ENCODE measurements at places on chromosomes 12 and 14.

GRCh38 chr14:101927859-101928258 is 36.5 kb upstream of the DYNC1H1 start:
- no peak for DNase-seq

GRCh38 chr14:88904864-88905263 is 80.4 kb downstream of the TTC8 start:
- DNase-seq, result no peak

DNA sequence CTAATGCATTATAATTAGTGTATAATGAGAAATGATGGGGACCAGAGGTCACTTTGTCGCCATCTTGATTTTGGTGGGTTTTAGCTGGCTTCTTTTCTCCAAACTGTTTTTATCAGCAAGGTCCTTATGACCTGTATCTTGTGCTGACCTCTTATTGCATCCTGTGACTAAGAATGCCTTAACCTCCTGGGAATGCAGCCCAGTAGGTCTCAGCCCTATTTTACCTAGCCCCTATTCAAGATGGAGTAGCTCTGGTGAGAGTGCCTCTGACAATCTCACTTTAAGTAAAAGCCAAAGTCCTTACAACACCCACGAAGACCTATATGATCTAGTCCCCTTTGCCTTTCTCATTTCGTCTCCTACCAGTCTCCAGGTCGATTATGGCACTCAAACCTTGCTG is 28.3 kb upstream of the STRAP start:
- no peak for DNase-seq

DNA sequence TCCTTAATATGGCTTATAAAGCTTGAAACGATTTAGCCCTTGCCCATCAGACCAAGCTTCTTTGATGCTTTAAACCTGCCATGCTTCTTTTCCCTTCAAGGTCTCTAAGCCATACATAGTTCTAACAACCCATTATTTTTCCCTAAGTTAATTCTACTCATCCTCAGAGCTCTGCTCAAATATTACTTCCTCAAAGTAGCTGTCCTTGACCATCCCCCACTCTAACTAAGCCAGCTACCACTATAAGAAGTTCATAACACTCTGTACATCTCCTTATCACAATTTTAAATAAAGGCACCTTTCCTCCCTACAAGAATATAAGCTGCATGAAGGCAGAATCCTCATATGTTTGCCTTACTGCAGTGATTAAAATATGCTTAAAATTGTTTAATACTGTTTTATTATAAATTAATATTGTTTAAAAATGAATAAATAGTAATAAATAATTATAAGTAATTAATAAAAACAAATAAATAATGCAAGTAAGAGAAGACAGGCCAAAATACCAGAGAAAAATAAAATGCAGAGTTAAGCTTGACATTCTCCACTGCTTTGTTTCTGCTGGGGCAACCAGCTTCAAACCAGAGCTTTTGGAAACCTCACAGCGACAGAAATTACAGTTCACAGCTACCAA is 76.8 kb downstream of the NUMB start:
- no peak for DNase-seq

GRCh38 chr14:65150898-65151608 is 48.7 kb upstream of the MAX start:
- DNase-seq, result no peak

DNA sequence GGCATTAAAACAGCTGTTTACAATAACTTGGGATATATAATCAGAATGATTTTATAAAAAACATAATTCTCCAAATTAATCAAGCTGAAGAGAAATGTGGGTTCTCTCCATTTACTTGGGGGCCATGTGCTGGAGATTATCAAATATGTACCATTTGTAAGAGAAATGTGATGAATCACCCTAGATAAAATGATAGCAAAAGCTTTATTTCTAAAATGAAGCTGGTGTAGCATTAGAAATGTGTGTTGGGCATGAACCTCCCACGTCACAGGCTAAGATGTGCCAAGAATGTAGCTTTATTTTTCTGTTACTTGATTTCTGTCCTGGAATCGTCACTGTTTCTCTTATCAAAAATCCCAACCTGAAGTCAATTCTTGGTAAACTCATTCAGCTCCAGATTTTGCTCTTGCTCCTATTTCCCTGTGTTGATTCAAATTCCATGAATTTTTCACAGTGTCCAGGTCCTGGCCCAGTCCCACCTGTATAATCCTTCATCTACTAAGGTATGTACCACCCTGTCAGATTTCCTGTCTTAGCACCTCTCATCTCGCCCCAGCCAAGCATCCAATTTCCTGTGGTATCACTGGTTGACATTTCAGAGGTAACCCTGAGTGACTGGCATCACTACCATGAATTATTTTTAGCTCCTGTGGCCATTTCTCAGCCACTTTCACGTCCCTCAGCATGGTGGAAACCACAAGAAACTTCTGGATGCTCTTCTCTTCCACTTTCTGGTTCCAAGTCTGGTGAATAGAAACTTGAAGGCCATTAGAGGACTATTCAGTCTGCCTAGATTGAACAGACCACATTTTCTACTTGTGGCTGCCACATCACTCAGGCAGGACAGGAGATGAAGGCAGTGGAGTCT is 103.6 kb upstream of the FLRT2 start:
- DNase-seq, result no peak

GRCh38 chr12:57012600-57013465 is 3.5 kb downstream of the TAC3 start:
- DNase-seq, result no peak

- DNase-seq, result no peak
These were observed 51.2 kb upstream of the CERS5 start for GRCh38 chr12:50218386-50218785.

DNA sequence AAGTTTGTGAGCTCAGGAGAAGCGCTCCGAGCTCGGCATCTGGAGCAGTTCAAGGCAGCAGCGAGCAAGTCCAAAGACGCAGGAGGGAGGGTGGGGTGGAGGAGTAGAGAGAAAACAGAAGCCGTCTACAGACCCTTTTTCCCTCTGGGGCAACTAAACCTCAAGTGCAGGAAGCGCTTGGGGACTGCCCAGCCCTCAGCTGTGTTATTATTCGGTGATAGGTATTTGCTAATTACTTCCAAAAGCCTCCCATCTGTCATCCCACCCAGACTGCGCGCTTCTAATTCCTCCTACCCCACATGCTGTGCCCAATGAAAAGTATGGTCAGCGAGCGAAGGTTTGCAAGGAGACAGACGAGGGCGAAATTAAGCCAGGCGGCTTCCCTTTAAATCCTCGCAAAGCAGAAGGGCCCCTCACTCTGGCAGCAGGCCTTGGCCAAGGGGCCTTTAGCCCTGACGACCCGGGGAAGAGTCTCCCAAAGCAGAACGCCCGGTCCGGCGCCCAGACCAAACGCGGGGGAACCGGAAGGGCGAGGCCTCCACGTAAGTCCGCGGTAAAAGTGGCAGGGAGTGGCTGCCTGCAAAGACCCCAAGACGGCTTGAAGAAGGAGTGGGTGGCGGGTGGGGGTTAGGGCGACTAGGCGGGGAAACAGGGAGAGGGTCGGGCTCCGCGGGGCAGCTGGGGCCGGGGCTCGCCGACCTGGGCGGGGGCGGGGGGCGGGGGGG is 507 bp upstream of the CD9 start:
- DNase-seq, result no peak

All from pulmonary artery endothelial cell (primary cell).